ENCODE measurements at places on chromosomes 11 and 22.
A peak's percentile ranks its signal among the peaks of the same experiment; 100 is the strongest.

DNA sequence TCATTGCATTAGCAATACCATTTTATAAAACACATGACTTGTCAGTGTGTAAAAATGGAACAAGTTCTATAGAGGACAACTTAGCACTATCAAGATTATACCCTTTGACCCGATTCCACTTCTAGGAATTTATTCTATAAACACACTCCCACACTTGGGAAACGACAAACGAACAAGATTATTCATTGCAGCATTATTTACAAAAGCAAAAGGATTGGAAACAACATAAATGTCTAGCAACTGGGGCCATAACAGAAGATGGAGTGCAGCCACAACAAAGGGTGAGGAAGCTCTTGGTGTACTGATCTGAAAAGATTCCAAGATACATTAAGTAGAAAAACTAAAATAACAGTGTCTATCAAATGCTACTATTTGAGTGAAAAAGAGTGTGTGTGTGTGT, 2.3 kb upstream of the IRAG1 start:
- no peak for DNase-seq

- DNase-seq: no peak
Observed at GRCh38 chr11:8320076-8320475, 56.4 kb upstream of the LMO1 start.

GRCh38 chr22:43166132-43166930, 15.0 kb downstream of the TSPO start:
- DNase-seq: no peak

GRCh38 chr11:9858822-9859221, 194.9 kb downstream of the SWAP70 start:
- DNase-seq: peak; percentile 47

- no peak for DNase-seq
Observed at GRCh38 chr11:125192183-125192582, 27.6 kb downstream of the PKNOX2 start.

GRCh38 chr22:41919357-41920224, 4.7 kb upstream of the SHISA8 start:
- DNase-seq: peak; percentile 45

DNA sequence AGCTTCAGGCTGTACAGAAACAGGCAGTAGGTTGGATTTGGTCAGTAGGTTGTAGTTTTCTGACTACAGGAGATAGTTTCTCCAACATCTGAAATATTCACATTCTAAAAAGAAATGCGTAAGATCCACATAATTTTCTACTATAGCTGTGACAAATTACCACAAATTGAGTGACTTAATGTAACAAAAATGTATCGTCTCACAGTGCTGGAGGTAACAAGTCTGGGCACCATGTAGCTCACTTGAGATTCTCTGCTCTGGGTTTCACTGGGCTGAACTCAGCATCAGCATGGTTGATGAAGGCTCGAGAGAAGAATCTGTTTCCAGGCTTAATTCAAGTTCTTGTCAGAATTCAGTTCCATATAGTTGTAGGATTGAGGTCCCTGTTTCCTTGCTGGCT, 350.9 kb upstream of the CCDC179 start:
- DNase-seq: peak; percentile 43
